ENCODE measurements at places on chromosomes 3 and 15.
A peak's percentile ranks its signal among the peaks of the same experiment; 100 is the strongest.

GRCh38 chr15:66704803-66705153 lies 2.7 kb downstream of the SMAD6 start:
- no peak for DNase-seq

- DNase-seq = no peak
Observed at GRCh38 chr15:90386221-90386620, 1.8 kb upstream of the IQGAP1 start.

DNA sequence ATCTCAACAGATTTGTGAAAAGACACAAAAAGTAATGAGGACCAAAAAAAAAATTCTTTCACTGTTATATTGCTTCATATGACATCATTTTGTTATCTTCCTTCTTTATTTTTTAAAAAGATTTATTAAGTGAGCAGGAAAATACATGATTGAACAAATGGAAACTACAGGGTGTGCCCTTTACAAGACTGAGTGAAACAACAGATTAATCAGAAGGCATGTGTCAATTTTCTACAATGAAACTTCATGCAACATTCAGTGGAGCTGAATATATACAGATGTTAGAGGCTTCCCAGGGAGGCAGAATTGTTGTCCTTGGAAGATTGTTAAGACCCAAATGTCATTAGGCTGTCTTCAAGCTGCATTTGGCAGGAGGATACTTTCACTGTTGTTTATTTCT lies 28.4 kb upstream of the SLC2A2 start:
- no peak for DNase-seq

- peak; percentile 31 for DNase-seq
Observed at GRCh38 chr3:120350401-120350941, 1.3 kb upstream of the LRRC58 start.

- no peak for DNase-seq
Observed at GRCh38 chr3:4994823-4995499, 15.7 kb downstream of the BHLHE40 start.

GRCh38 chr15:88124199-88124598 lies 132.3 kb downstream of the NTRK3 start:
- DNase-seq = no peak

GRCh38 chr15:70280781-70281180 lies 183.1 kb upstream of the TLE3 start:
- no peak for DNase-seq

DNA sequence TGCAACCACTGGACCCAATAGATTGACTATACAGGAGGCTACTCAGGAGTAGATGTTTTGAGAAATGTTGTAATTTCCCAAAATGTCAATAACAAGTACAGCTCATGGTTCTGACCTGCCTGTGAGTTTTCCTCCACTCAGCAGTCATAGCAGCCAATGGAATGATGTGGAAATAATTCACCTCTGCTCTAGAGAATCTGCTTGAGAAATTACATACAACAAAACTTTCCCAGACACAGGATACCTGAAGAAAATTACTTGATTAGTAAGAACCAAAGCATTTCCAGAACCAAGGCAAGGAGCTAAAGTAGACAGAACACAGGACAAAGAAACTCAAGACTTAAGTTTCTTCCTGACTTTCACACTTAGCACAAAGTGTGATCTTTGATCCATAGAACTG lies 218.9 kb upstream of the SETMAR start:
- DNase-seq = no peak

GRCh38 chr15:82901114-82901805 lies 51.3 kb downstream of the HOMER2 start:
- no peak for DNase-seq

- DNase-seq = peak; percentile 23
Observed at GRCh38 chr3:40317061-40317855, 7.8 kb downstream of the EIF1B start.

- DNase-seq = no peak
Observed at GRCh38 chr15:75454471-75455378, 3.2 kb upstream of the SIN3A start.

All from LNCaP clone FGC (cell line).